ENCODE measurements at places on chromosomes 1 and 21. TPM values are rescaled to one million over a fixed set of nuclear protein-coding genes. Genes with fewer than 3 reads are reported as not detected.
A peak's percentile ranks its signal among the peaks of the same experiment; 100 is the strongest.

MYOG gene
- total RNA-seq = not detected

GRCh38 chr1:193462629-193463320 is 276.4 kb upstream of the B3GALT2 start:
- DNase-seq = no peak

DNA sequence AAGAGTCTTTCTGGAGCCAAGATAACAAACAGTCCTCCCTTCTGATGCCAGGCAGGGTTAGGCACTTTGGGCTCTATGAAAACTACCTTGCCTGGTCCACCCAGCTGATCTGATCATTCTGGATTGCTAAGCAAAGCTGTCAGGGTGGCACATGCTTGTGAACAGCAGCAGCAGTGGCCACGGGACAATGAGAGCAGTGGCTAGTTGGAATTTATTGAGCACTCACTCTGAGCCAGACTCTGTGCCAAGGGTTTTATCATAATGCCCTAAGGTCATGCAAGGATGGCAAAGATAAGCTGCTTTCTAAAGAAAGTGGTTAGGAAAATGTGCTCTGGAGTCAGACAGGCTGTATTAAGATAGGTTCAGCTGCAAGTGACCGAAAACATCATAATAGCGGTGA is 390.4 kb upstream of the VAMP3 start:
- DNase-seq = no peak

- no peak for DNase-seq
These were observed 33.6 kb upstream of the KDM4A start for GRCh38 chr1:43616383-43616782.

- peak; percentile 96 for DNase-seq
These were observed 23.7 kb downstream of the RNU5D-1 start for GRCh38 chr1:44707112-44707881.

Data from PC-3 (cell line).